ENCODE measurements at places on chromosomes 3 and 15.

- DNase-seq: no peak
Measured at GRCh38 chr3:187227658-187228258, 30.5 kb downstream of the RTP1 start.

DNA sequence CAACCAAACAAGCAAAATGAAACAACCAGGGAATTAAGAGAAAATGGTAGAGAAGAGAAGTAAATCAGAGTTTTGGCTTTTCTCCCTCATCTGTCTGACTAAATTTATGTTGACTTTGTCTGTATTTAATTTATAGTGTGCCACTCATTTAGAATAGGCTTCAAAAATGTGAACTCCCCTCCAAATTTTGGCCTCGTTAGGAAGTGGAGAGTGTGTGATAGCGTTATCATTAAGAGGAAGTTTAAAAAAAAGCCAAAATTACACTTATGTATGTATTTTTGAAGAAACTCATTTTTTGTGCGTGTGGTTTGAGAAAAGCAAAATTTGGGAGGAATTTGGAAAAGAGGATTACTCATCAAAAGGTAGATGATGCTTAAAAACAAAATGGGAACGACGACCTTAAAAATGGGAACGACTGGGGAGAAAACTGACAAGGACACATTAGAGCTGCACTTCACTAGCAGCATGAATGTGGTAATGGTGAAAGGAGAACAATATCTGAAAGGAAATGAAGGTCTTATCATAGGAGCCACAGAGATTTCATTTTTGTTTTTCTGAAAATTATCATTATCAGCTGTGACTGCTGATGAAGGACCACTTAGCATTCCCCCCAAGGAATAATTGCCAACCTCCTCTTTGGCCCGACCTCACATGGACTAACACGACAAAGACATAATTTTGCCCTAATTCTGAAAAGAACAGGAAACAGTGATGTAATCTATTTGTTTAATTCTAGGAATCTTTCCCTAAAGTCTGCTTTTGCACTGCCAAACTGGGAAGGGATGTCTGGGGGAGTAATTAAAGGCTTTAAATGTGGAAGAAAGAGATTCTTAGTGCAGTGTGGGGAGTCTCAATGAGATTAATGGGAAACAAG, 163.2 kb upstream of the P2RY1 start:
- DNase-seq: no peak

DNA sequence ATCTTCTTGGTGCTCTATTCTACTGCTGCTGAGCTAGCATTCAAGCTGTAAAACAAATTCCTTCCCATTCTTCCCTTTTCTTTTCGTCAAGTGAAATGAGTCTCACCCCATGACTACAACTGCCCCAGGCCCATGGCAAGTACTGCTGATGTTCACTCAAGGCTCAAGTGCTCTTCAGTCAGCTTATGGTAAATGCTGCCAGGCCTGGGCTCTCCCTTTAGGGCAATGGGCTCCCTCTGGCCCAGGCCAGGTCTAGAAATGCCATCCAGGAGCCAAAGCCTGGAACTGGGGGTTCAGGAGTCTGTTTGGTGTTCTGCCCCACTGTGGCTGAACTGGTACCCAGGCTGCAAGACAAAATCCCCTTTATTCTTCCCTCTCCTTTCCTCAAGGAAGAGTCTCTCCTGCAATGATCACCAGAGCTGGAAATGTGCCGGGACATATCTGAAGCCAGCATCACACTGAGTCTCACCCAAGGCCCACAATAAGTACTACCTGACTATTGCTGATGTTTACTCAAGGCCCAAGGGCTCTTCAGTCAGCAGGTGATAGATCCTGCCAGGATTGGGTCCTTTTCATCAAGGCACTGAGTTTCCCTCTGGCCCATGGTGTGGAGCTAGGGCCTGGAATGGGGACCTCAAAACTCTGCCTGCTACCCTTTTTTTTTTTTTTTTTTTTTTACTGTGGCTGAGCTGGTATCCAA, 205.0 kb upstream of the STAC start:
- DNase-seq: no peak

DNA sequence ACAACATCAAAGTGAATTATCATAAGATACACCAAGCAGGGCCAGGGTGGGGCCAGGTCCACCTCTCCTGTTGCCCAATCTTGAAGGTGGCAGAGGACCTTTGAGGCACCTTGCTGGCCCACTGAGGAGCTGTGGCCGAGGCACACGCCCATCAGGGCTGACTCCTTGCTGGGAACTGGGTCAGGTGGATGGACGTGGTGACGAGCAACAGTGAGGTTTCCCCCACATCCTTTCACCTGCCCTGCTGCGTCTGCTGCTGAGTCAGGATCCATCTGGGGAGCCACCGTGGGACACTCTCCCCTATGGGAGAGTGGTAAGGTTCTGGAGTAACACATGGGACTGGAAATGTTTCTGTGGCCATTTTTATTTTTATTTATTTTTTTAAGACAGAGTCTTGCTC, 17.3 kb upstream of the FURIN start:
- no peak for DNase-seq

DNA sequence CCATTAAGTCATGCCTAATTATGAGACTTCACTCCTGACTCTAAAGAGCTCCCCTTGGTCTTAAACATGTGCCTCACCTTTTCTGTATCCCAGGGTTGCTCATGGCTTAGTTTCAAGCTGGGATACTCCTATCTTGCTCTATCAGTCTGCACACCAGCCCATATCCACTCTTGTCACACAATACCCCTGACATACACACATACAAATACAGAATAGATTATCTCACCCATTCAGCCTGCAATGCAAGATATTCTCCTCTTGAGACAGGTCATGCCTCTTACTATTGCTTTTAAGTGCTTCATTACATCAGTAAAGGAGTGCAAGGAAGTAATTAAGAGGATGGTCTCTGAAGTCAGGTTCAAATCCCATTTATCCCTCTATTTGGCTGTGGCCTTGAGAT, 587.3 kb downstream of the IGSF11 start:
- DNase-seq: no peak

GRCh38 chr15:82731527-82731926, 21.9 kb upstream of the AP3B2 start:
- no peak for DNase-seq

GRCh38 chr15:68798346-68799094, 22.2 kb downstream of the ANP32A start:
- DNase-seq: no peak

DNA sequence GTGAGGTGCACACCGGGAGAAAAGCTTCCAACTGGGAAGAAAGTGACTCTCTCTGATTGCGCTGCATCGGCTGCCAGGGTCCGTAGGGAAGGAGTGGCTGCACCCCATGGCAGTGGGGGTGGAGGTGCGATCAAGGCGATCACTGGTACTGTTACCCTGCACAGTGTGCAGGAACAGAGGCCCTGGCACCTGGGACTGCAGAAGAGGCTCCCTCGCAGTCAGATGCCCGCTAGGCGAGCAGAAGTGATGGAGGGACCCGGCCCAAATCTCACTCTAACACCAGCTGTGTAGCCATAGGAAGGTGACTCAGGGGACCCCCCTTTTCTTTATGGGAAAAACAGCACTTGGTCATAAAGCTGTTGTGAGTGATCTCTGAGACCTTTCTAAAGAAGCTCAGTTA, 196.8 kb downstream of the GABRG3 start:
- no peak for DNase-seq

DNA sequence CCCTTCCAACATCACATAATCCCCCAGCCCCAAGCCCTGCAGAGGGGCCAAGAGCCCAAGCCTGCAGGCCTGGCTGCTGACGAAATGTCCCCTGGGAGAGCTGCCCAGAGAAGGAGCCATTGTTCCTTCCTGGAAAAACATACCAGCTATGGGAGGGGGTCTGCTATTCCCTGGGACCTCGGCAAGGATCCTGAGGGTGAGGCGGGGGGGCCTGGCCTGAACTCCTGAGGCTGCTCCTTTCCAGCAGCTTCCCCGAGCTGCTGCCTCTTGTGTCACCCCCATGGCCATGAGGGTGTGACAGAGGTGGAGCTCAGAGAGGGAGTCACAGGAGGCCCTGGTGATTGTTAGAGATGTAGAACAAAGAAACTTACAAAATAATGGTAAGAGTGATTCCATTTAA, 12.9 kb downstream of the LOXL1 start:
- DNase-seq: no peak

DNA sequence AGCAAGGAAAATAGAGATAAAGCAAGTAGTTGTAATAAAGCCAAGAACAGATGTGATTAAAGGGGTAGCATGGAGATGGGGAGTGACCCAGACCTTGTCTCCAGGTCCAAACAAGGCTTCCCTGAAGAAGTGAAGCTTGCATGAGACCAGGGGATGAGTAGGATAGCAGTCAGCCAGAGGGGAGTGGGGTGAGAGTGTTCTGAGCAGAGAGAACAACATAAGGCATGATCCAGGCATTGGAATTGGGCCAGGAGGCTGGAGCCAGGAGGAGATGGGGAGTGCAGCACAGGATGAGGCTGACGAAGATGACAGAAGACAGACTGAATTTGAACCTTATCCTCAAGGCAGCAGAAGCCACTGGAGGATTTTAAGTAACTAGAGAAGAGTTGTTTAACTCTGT, 7.2 kb downstream of the TMOD2 start:
- DNase-seq: no peak

- DNase-seq: no peak
Measured at GRCh38 chr15:40545457-40545856, 19.4 kb downstream of the CCDC32 start.

GRCh38 chr15:101023501-101024072, 104.4 kb downstream of the LRRK1 start:
- no peak for DNase-seq

- no peak for DNase-seq
Measured at GRCh38 chr3:35921718-35922117, 282.4 kb downstream of the ARPP21 start.

GRCh38 chr3:125512135-125512920, 7.7 kb downstream of the SNX4 start:
- no peak for DNase-seq

DNA sequence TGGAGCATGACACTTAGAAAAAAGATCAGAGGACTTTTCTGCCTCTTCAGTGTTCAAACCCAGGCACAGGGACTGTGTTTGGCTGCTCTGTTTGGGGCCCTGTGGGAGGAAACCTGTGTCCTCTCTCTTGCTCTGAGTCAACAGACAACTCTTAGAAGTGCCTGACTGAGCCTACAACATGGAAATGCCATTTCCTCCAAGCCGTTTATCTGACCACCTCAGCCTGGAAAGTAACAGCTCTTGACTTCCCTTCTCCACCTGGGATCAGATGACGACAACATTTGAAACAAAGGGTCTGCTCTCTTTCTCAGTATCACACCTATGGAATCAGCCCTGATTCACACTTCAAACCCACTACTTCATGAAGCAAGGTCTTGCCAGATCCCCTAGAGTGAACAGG, 91.3 kb upstream of the CTDSPL start:
- peak; percentile 52 for DNase-seq

GRCh38 chr3:9384141-9384828, 13.1 kb upstream of the SETD5 start:
- no peak for DNase-seq

- no peak for DNase-seq
Measured at GRCh38 chr3:51794206-51794605, 15.2 kb upstream of the IQCF6 start.

DNA sequence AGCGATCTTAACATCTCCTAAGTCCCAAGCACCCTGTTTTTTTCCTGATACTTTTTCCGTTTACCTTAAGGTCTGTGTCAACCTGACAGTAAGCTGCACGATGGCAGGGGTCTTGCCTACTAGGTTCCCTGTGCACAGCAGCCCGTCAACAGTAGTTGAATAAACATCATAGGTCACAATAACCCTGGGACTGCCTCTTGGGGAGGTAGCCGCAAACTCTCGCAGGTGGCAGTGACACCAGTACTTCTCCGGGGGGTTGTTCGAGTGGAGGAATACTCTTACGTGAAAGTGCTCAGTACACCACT, 365 bp upstream of the PDCD6IP start:
- DNase-seq: no peak

- no peak for DNase-seq
Measured at GRCh38 chr3:120129051-120129450, 34.8 kb upstream of the GSK3B start.

GRCh38 chr15:77864211-77865105, 213.1 kb downstream of the TBC1D2B start:
- DNase-seq: peak; percentile 77

GRCh38 chr15:40452296-40453090, 11.7 kb downstream of the BAHD1 start:
- peak; percentile 28 for DNase-seq

- DNase-seq: no peak
Measured at GRCh38 chr3:178526291-178526690, 9.9 kb upstream of the KCNMB2 start.

DNA sequence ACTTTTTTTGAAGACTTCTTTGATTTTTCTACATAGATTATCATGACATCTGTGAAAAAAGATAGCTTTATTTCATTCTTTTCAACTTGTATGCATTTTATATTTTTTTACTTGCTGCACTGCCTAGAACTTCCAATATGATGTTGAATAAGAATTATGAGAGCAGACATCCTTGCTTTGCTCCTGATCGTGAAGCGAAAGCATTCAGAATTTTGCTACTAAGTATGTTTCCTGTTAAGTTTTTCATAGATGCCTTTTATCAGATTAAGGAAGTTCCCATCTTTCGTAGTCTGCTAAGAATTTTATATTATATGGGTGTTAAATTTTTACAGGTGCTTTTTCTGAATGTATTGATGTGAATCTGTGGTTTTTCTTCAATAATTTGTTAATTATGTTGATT, 163.4 kb upstream of the GADL1 start:
- no peak for DNase-seq

DNA sequence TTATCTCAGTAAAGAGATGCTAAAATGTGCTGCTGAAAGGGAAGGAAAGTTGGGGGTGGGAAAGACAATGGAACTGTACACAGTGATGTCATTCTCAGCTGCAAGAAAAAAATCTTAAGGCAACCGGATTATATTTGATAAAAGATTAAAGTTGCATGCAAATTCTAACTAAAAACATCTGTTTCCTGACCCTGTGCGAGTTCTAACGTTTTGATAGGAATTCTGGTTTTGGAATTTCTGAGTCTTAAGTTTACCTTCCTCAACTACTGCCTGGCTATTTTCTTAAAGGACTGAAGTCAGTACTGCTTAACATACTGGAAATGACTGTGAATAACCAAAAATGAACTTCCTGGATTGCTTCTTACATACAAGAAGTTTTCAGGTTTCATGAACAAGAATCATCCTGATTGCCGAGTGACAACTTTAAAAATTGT, 115.5 kb downstream of the SLC25A26 start:
- DNase-seq: no peak

DNA sequence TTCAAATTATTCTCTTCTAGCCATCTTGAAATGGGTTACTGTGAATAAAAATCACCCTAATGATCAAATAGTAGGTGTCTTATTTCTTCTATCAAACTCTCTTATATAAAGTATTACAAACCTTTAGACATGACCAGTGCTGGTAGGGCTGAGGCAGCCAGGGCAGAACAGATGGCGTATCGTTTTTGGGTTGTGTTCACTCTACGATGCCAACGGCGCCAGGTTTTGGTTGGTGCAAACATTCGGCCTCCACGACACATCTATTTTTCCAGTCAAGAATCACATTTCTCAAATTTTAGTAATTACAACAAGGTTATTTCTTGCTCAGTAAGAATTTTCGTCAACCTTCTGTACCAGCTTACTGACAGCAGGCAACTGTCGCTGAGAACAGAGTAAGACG, 2.2 kb downstream of the RPL4 start:
- no peak for DNase-seq
